Renal pelvis (tissue), 12 donors: ENCODE measurements at places on chromosomes 2 and 18. TPM values are rescaled to one million over a fixed set of nuclear protein-coding genes. Genes with fewer than 3 reads are reported as not detected.

Gene IL1F10
- not detected for polyA plus RNA-seq

Gene PLGLB2
- 3.7 TPM for polyA plus RNA-seq

Gene UCN
- 1.0 TPM for polyA plus RNA-seq

Gene METTL8
- polyA plus RNA-seq = 12.0 TPM

Gene MTERF4
- polyA plus RNA-seq = 81.5 TPM

Gene TNFRSF11A
- 2.8 TPM for polyA plus RNA-seq

Gene SCLY
- 33.3 TPM for polyA plus RNA-seq

Gene SERPINB13
- not detected for polyA plus RNA-seq

Gene RGPD5
- 10.4 TPM for polyA plus RNA-seq

Gene CLEC4F
- polyA plus RNA-seq = 0.06 TPM

Gene MAPK4
- polyA plus RNA-seq = 9.6 TPM

Gene CABYR
- polyA plus RNA-seq = 6.2 TPM

Gene APLF
- polyA plus RNA-seq = 4.2 TPM

Gene SCN7A
- 9.0 TPM for polyA plus RNA-seq

Gene CDK5R2
- 0.13 TPM for polyA plus RNA-seq

Gene CTAGE1
- 0.03 TPM for polyA plus RNA-seq

Gene DTYMK
- 45.7 TPM for polyA plus RNA-seq

Gene STARD7
- 144 TPM for polyA plus RNA-seq

Gene ASPRV1
- polyA plus RNA-seq = 5.1 TPM

Gene MAP3K19
- 0.36 TPM for polyA plus RNA-seq

Gene RMDN2
- 10.9 TPM for polyA plus RNA-seq

Gene RUFY4
- polyA plus RNA-seq = 0.36 TPM

Gene SCYGR4
- polyA plus RNA-seq = not detected

Gene IL1B
- polyA plus RNA-seq = 0.47 TPM

Gene FAM117B
- polyA plus RNA-seq = 30.4 TPM

Gene OTOS
- 0.26 TPM for polyA plus RNA-seq

Gene FER1L5
- polyA plus RNA-seq = 2.3 TPM

Gene PTCD3
- polyA plus RNA-seq = 113 TPM

Gene CXCR4
- polyA plus RNA-seq = 47.6 TPM

Gene CNTNAP5
- not detected for polyA plus RNA-seq

Gene UGT1A3
- not detected for polyA plus RNA-seq

Gene TGFA
- 20.4 TPM for polyA plus RNA-seq

Gene KCNIP3
- 23.4 TPM for polyA plus RNA-seq

Gene PPM1G
- 91.2 TPM for polyA plus RNA-seq

Gene RGPD4
- not detected for polyA plus RNA-seq

Gene TAF4B
- 5.5 TPM for polyA plus RNA-seq

Gene PDE11A
- 6.9 TPM for polyA plus RNA-seq

Gene TSPYL6
- 0.17 TPM for polyA plus RNA-seq

Gene CERKL
- 13.3 TPM for polyA plus RNA-seq

Gene C1QL2
- not detected for polyA plus RNA-seq

Gene UGT1A9
- polyA plus RNA-seq = 7.8 TPM

Gene GMCL1
- 33.7 TPM for polyA plus RNA-seq

Gene QPCT
- 11.5 TPM for polyA plus RNA-seq

Gene TSN
- polyA plus RNA-seq = 84.2 TPM

Gene UGT1A4
- not detected for polyA plus RNA-seq

Gene CXCR1
- polyA plus RNA-seq = not detected

Gene C2orf66
- 0.61 TPM for polyA plus RNA-seq

Gene TCF23
- polyA plus RNA-seq = 0.55 TPM

Gene ABCG8
- 1.1 TPM for polyA plus RNA-seq

Gene TCF4
- polyA plus RNA-seq = 65.7 TPM
